ENCODE measurements at places on chromosomes 3 and 15.

- DNase-seq = peak; percentile 34
Measured at GRCh38 chr3:113695786-113696645, at the start of gene USF3. USF3 (minus strand) TSS chr3:113696642; CDS start chr3:113674878, 21,764 bp downstream.

GRCh38 chr3:181974198-181974597 lies 262.5 kb downstream of the SOX2 start:
- DNase-seq = no peak

- no peak for DNase-seq
Measured at GRCh38 chr15:23686466-23687142, 501 bp downstream of the NDN start.

GRCh38 chr15:36924034-36924433 lies 176.3 kb downstream of the MEIS2 start:
- no peak for DNase-seq

GRCh38 chr3:186241910-186242821 lies 119.9 kb downstream of the DGKG start:
- DNase-seq = peak; percentile 89

DNA sequence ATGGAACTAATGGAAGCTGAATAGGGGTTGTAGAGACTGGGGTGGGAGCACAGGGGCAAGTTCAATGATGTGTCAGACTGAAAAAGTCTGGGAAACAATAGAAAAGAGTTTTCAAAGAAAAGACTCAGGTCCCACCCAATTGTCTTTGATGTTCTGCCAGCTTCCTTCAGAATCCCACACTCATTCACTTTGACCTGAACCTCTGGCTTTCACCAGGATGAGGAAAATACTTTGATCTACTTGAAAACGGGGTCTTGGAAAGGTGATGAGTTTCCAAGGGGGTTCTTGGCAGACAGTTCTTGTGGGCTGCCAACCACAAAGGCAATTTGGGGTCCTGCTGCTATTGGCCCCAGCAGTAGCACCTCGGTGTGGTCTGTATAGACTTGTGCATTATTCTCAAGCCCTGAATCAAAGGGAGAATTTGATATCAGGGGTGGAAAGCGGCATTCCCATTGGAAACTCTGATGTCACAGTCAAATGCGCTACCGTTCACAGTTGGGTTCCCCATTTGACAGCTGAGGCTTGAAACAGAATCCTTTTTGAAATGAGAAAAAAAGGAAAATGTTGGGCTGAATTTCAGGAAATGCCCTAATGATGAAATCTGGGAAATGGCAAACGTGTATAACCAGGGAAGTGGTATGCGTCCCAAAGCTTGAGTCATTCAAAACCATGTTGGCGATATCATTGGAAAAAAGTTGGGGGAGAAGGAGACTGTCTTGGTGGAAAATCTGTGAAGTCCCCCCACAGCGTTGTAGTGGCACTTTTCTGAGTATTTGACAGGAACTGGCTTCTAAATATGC lies 229.2 kb upstream of the LRTM1 start:
- no peak for DNase-seq

- no peak for DNase-seq
Measured at GRCh38 chr3:148372206-148372875, 325.4 kb upstream of the AGTR1 start.

DNA sequence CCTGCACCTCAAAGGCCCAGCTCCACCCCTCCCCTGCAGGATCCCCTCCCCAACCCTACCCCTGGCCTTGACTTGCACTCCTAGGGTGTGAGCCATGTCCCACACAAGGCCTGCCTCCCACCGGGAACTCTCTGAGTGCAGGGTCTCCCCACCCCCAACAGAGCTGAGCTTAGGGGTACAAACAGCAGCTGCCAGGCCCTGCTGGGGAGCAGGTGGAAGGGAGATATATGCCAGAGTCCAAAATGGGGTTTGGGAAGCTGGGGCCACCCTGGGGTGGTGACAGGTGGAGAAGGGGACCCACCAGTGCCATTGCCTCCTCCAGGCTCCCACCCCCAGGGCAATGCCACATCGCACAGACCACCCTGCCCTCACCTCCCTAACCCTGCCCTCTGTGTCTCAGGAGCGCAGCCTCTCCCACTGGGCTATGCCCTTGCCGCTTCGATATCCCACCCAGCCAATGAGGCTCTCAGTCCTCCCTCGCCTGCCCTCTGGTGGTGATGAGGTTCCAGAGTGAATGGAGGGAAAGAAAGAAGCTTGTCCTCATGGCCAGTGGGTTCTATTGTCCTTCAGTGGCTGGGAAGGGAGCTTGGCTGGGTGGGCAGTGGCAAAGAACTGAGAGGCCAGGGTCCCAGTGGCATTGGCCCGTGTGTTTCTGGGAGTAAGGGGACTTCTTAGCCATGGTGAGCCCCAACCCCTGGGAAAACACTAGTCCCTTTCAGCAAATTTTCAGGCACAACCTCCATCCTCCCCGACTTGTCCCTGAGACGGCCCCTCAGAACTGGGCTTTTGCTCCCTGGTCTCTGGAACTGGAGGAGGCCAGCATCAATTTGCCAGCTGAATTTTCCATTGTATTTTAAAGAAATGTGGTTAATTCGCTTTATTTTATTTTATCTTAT lies 46.8 kb downstream of the CYP11A1 start:
- DNase-seq = peak; percentile 49

- no peak for DNase-seq
Measured at GRCh38 chr3:71585887-71586809, 2.6 kb upstream of the FOXP1 start.

GRCh38 chr3:52243791-52244628 lies 1.5 kb upstream of the PPM1M start:
- no peak for DNase-seq

DNA sequence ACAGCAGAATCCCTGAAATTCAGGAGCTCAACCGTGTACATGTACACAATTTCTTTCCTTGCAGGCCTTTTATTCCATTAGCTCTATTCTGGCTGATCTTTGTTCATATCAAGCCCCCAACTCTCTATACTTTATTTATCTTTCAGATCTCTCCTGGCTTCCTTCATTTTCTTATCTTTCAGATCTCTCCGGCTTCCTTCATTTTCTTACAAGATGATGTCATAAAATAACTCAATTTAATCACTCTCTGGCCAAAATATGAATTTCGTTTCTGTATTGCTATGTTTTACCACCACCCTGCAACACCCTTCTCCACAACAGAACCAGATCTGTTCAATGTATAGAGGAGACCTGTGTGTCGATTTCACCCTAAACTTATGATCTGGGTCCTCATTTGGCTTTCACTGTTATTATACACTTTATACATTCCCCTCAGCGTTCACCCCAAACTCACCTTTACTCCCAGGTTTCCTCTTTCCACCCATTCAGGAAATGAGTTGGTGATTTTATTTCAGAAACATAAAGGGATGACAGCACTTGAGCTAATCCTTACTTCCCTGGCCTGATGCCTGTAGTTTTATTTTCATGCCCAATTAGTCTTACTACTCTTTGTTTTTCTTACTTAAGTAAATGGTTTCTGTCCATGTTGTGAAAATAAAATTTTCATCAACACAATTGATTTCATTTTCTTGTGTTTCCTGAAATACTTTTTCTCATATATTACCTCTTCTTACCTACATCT lies 195.5 kb downstream of the BCHE start:
- no peak for DNase-seq

GRCh38 chr3:40152482-40153133 lies 156.9 kb upstream of the EIF1B start:
- DNase-seq = no peak

DNA sequence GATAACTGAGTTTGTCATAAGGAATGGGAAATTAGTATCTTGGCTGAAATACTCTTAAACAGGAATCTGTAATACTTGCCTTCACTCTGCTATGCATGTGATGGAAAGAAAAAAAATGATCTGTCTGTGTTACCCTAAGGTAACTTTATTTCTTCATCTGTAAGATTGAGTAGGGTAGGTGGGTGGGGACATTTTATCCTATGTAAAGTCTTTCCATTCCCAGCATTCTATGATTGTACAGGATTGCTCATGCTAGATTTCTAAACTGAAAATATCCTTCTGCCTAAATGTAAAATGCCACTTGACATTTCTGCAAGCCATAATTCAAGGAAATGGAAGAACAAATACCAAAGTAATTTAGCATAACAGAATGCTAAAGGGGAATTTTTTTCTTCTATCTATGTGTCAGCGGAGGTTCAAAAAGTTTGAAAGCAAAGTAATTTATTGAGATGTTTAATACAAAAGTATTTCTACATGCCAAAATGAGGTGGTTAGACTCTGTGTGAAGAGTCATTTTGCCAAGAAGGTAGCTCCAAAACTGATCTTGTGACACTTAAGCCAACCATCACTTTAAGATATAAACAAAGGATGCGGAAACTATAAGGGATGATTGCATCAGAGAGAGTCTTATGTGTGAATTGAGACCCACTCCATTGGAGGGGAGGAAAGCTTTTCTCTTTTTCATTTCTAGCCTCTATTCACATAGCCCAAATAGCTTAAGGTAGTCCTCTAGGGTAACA lies 46.6 kb upstream of the SERPINI2 start:
- DNase-seq = no peak

- DNase-seq = no peak
Measured at GRCh38 chr15:72050700-72051099, 67.2 kb downstream of the MYO9A start.

DNA sequence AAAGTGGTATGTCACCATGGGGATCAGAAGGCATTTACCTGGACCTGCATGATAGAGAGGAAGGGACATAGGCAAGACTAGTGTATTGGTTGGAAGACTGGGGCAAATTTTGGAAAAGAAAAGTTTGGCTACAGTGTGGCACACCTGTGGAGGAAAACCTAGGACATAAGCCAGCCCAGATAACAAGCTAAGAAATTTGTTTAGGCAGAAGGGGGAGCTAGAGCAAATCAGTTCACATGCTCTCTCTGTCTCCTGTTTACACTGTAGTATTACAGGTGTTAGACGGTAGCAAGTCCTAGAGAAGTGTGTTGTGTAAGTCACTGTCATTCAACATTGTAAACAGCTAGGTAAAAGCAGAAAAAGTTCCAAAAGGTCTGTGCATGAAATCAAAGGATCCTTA lies 11.9 kb upstream of the ALDH1A2 start:
- no peak for DNase-seq

DNA sequence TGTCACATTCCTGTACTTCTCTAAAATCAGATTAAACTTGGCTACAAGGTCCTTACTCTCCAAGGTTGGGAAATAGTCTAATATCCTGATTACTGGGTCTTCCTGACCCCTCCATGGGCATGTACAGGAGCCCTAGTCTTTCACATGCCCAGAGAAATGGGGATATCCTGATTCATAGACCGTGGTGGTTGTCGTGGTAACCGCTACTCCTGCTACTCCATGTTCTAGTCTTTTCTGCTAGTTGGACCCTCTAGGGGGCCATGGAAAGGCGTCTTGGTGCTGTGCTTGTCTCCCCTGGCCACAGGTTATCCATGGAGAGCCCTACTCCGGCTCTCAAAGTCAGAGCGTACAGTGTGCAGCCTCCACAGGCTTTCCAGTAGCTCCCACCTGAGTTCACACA lies 13.1 kb upstream of the ZBTB38 start:
- no peak for DNase-seq

- no peak for DNase-seq
Measured at GRCh38 chr3:39532777-39533176, 65.3 kb downstream of the MOBP start.

- DNase-seq = no peak
Measured at GRCh38 chr15:71802770-71803169, 7.6 kb upstream of the NR2E3 start.

GRCh38 chr3:170608475-170608874 lies 22.6 kb upstream of the SLC7A14 start:
- no peak for DNase-seq

DNA sequence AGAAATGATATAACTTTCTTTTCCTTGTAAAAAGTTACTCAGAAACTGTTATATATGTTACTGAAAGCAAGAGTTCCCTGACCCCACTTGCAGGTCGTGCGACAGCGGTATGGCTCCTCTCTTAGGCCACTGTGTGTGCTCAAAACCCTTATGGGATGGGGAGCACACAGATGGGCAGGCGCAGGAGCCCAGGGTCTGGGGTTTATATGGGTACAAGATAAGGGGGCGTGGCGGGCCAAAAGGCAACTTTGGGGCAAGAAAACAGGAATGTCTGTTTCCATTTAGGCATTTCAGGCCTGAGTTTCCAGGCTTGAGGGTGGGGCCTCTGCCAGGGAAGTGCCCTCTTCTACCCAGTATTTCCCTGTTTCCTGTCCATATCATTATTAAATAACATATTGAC lies 736.5 kb downstream of the VGLL3 start:
- DNase-seq = no peak

All from NCI-H460 (cell line).